Aorta (tissue), 5 donors: ENCODE measurements at places on chromosomes 12 and 14.
A peak's percentile ranks its signal among the peaks of the same experiment; 100 is the strongest.

DNA sequence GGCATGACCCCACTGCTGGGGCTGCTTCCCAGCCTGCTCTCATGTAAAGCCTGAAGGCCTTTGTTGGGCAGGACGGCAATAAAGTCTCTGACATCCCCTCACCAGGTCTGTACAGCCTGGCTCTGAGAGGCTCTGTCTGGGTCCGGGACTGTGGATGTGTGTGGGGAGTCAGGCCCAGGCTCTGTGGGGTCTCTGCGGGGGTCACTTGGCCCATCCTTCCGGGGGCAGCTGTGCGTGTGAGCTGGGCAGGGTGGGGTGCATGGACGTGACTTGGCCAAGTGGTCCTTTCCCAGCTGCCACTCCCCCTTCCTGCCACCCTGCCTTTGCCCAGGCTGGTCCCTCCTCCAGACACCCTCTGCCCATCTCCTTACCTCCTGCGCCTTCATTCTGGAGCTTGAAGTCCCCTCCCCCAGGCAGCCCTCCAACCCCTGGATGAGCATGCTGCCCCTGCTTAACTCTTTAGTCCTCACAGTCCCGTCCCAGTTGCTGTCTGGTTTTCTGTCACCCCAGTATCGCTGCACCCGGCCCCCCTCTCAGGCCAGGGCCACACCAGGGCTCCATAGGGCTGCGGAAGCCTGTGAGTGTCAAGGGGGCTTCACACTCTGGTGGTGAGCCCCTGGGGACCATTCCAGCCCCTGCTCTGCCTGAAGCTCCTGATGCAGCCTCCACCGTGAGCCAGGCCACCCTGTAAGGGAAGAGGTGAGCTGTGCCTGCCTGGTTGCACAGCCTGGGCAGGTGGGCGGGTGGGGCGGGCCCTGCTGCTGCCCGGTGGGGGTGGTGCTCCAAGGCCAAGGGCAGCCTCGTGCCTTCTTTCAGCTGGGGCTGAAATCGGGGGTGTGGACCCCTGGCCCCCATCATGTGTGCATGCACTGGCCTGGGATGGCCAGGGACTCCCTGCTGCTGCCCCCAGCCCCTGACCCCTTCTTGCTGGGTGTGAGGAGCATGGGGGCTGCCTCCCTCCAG is 25.5 kb upstream of the KIF26A start:
- peak; percentile 67 for DNase-seq

DNA sequence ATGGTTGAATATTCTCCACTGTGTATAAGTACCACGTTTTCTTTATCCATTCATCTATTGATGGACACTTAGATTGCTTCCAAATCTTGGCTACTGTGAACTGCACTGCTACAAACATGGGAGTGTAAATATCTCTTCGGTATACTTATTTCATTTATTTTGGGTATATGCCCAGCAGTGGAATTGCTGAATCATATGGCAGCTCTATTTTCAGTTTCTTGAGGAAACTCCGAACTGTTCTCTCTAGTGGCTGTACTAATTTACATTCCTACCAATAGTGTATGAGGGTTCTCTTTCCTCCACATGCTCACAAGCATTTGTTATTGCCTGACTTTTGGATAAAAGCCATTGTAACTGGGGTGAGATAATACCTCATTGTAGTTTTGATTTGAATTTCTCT is 623.1 kb upstream of the LRFN5 start:
- DNase-seq, result no peak

- DNase-seq, result no peak
These were observed 87.4 kb downstream of the SYT1 start for GRCh38 chr12:78951803-78952551.

GRCh38 chr14:75109877-75110276 is 17.0 kb downstream of the NEK9 start:
- DNase-seq, result no peak

- DNase-seq, result no peak
These were observed 5.6 kb downstream of the DACT1 start for GRCh38 chr14:58643366-58643765.

- no peak for DNase-seq
These were observed 9.9 kb downstream of the KICS2 start for GRCh38 chr12:64212119-64212746.

GRCh38 chr12:29245246-29245645 is 96.2 kb downstream of the FAR2 start:
- DNase-seq, result no peak

GRCh38 chr12:2376908-2377657 is 324.3 kb downstream of the CACNA1C start:
- DNase-seq, result no peak

DNA sequence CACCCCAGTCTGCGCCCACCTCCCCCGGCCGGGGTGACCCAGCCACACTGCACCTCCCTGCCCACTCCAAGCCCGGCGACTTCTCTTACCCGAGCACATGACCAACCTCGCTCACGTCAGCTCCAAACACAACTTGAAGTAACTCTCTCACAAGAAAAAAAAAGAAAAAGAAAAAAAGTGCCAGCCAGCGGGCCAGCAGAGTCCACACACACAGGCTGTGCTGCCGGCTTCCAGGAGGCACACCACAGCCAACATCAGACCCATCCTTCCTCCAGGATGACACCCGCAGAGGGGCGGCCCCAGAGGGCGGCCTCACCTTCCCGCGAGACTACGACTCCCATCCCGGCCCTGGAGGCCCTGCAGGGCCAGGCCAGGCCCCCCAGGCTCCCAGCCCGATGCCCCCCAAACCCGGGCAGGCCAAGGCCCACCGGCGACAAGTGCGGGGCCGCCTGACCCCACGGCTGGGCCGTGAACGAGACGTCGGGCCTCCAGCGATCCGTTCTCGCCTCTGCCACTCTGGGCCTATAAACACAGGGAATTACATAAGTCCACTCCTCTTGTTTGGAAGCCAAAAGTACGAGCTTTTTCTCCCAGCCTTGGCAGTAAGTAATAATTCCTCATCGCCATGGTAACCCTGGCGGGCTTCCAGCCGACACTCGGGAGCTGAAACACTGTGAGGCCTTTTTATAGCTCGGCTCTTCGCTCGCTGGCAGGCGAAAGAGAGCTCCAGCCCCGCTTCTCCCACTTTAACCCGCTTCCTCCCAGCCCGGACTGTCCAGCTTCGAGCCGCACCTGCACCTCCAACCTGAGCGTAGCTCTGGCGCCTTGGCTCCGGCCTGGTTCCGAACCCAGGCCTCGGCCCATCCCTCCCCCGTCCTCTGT is 49.1 kb downstream of the NCOR2 start:
- peak; percentile 98 for DNase-seq

DNA sequence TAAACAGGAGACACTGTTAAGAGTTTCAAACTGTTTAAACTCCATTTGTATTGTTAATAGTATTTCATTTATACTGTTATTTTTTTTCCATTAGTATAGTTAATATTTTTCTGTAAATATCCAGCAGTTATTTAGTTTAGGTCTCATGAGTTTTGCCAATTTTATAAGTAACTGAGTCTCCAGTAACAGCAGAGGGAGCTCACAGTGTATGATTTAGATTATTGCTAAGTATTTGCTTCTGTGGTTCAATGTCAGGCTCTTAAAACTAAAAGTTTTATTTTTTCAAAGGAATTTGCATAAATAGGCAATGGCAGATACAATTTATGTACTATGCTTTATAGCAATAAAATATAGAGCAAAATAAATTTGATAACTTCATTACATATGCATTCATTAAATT is 209.7 kb downstream of the ATXN7L3B start:
- no peak for DNase-seq

- no peak for DNase-seq
These were observed 71.5 kb downstream of the AACS start for GRCh38 chr12:125136702-125137101.

DNA sequence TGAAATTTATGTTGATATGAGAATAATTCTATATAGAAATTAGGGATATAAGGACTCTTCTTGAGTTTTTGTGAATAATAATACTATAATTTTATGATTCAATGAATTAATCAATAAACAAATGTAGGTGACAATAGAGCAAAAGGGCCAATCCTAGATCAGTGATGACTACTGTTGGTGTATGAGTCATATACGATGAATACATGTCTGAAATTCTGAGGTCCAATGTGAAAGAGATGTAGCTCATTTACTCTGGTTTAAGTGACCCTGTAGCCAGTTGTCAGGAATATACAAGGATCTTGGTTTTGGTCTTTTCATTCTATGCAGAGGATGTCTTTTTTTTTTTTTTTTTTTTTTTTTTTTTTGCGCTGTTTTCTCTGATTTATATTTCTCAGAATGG is 72.1 kb upstream of the RTL1 start:
- no peak for DNase-seq

GRCh38 chr12:123200414-123200813 is 32.5 kb downstream of the MPHOSPH9 start:
- DNase-seq, result no peak

DNA sequence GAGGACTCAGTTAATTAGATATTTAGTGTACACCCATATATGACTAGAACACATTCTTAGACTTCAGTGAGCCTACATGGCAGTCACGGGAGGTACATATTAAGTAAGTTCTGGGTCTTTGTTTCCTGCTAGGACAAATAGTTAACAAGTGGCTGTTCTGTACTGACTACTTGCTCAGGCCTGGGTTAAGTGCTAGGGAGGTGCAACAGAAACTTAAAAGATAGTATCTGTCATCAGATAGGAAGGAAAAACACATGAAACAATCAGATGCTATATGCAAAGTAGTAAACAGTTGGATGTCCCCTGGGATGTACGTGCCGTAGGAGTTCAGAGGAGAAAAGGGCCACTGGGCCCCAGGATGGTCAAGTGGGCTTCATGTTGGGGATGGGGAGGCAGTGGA is 59.5 kb downstream of the SLC4A8 start:
- no peak for DNase-seq

GRCh38 chr14:100619396-100620254 is 32.4 kb upstream of the BEGAIN start:
- DNase-seq, result no peak

DNA sequence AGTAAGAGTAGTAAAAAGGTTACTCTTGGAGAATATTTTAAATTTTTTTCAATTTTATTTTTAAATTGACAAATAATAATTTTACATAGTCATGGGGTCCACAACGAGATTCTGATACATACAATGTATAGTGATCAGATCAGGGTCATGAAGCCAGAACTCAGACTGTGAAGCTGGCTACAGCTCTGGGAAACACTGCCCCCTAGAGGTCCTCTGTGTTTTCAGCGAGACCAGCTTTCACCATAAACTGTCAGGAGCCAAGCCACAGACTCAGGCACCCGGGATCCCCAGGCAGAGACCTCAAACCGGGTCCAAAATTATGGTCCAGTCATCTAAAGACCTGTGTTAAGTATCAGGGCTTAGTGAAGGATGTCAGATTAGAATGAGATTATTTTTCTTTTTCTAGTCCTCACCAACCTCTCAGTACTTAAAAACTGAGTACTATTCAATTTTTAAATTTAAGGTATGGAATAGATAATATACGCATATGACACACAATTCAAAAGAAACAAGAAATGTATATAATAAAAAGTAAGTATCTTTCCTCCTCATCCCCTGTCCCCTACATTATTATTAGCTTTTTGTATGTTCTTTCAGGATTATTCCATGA is 397.1 kb downstream of the MDGA2 start:
- no peak for DNase-seq

- no peak for DNase-seq
These were observed 34.7 kb downstream of the CIT start for GRCh38 chr12:119842380-119842779.

DNA sequence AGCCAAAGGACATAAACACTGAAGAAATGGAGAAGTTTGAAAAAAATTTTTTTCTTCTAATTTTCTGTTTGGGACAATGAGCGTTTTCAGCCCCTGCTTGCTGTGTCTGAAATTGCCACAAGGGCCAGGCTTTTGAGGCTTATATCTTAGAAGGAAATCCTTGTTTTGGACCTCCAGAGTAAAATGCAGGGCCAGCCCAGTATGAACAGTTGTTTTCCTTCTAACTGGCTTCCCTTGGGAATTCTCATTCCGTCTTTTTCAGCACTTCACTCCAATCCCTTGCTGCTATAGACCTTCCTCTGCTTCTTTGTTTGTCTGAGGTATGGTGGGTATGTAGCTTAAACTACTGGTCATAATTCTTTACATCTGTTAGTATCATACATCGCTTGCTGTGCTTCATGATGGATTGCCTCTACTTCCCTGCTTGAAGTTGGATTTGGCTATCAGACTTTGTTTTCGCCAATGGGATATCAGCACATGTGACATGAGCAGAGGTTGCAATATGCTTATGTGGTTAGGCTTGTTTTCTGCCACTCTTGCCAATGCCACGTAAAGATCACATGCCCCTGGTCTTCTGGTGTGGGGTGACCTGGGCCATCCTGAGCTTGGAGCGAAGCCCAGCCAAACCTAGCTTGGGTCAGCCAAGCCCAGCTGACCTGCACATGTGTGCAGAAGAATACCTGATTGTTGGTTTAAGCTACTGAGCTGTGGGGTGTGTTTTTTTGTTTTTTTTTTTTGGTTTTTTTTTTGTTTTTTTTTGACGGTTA is 64.7 kb downstream of the AVPR1A start:
- DNase-seq, result no peak

DNA sequence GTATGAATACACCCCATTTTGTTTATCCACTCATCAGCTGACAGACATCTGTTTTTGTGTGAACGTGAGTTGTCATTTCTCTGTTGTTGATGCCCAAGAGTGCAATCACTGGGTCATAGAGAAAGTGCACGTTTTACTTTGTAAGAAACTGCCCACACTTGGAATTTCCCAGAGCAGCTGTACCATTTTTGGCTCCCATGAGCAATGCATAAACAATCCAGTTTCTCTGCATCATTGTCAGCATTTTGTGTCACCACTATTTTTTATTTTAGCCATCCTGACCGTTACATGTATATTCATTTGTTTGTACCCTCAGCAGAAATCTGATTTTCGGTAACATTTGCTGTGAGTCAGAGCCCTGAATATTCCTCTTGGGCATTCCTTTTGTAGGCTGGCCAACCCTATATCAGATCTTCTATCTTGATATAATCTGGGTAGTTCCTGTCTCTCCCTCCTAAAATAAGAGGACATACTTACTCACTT is 62.7 kb downstream of the RBM19 start:
- no peak for DNase-seq

DNA sequence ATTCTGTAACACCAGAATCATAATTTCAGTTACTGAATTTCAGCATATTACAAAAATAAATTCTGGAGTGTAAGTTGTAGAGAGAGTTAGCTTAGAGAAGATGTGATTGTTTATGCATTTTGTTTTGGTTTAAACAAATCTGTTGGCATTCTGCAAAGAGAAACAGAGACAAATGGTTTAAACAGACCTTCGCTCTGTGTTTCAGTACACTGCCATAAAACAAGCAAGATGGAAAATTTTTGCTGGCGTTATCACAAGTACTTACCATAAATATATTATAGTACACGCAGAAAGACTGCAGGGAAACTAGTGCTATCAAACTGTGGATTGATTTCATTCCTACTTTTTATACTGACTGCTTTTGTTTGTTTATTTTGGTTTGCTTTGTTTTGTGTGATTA is 850.3 kb upstream of the FOXG1 start:
- no peak for DNase-seq

- no peak for DNase-seq
These were observed 41.4 kb downstream of the COX16 start for GRCh38 chr14:70317969-70318634.

- peak; percentile 26 for DNase-seq
These were observed 16.9 kb downstream of the FAM222A start for GRCh38 chr12:109730306-109731145.

- no peak for DNase-seq
These were observed 203.8 kb upstream of the MYL2 start for GRCh38 chr12:111124183-111124582.

- DNase-seq, result no peak
These were observed 86.3 kb downstream of the TMEM132C start for GRCh38 chr12:128353301-128353700.
